ENCODE measurements at places on chromosomes 5 and 9.
A peak's percentile ranks its signal among the peaks of the same experiment; 100 is the strongest.

GRCh38 chr9:100088202-100088601 is 10.6 kb downstream of the ERP44 start:
- DNase-seq, result no peak

- no peak for DNase-seq
Measured at GRCh38 chr5:140186267-140186671, 11.3 kb downstream of the CYSTM1 start.

DNA sequence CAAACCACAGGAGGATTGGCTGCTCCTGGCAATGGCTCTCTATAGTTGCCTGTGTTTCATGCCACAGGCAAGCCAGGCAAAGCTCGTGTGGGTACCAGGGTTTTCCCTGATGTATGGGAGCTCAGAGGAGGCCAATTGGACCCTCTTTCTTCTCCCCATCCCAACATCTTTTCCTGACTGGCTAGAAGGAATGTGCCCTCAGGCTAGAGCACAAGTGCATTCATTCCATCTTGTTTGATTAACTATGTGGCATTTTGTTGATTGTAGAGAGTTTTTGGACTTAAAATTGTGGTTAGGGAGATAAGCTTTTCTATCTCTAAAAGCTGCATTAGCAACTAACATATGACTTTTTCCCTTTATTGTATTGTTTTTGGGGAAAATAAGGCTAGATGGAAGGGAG is 561.3 kb downstream of the PSAT1 start:
- DNase-seq, result no peak

DNA sequence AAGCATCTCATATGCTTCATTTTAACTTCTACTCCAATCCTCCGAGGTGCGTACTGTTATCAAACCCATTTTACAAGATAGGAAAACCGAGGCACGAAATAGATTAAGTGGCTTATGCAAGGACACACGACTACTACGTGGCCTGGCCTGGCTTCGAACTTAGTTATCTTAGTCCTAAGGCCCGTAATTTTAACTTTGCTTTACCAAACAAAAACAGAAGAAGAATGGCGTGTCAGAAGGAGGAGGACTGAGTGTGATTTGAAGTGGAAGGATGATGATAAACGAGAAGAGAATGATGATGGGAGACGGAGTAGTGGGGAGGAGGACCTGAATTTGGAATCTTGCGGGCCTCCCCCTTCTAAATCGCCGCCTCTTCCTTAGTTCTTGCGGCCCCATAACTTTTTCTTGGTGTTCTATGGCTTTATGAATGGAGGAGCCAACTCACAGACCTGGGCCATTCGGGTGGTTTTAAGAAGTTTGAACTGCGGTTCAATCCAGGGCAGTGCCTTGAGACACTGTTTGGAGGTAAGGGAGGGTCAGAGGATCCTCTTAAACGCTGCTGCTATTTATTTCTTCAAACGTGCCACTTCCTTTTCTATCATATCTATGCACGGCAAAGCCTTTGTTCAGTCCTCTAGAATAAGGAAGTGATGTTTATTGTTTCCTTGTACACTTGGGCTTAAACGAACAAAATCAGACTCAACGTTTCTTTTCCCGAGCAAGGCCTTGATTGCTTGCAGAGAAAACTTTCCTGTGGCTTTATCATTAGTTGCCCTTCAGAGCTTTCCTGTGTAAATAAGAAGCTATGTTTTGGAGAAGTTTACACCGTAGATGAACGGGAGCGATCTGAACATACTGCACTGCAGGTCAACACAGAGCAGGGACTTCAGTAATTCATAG is 795 bp downstream of the CNOT8 start:
- no peak for DNase-seq

DNA sequence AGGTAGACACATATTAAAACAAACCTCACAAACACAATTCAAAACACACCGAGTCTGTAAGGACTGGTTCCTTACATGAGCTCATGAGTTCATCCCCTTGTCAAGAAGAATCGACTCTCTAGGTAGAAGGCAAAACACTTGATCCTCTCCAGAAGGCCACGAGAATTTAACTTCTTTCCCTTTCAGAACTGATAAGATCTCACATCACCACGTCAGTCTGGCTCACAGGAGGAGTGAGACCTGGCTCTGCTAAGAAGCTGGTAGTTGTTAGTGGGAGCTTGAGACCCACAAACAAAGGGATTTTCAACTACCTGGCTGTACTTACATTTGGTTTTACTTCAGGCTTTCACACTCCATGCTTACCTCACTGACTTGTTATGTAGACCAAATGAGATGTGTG is 459.2 kb downstream of the ARHGEF28 start:
- DNase-seq, result no peak

GRCh38 chr9:137685035-137685740 is 66.4 kb downstream of the EHMT1 start:
- no peak for DNase-seq

DNA sequence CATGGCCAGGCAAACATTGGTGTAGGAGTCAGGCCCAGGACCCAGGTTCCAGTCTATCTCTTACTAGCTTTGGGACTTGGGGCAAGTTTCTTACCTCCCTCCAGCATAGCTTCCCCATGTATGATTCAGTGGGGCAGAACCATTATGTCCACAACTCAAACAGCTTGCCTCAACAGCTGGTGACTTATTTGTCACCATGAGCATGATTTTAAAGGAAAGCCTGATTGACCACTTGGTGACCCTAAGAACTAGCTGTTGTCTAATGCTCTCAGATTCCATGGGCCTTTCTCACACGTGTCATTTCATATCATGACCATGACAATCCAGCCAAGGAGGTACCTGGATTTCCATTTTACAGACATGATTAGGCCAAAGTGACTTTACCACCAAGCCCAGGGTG is 126.4 kb downstream of the TTLL11 start:
- DNase-seq, result no peak

DNA sequence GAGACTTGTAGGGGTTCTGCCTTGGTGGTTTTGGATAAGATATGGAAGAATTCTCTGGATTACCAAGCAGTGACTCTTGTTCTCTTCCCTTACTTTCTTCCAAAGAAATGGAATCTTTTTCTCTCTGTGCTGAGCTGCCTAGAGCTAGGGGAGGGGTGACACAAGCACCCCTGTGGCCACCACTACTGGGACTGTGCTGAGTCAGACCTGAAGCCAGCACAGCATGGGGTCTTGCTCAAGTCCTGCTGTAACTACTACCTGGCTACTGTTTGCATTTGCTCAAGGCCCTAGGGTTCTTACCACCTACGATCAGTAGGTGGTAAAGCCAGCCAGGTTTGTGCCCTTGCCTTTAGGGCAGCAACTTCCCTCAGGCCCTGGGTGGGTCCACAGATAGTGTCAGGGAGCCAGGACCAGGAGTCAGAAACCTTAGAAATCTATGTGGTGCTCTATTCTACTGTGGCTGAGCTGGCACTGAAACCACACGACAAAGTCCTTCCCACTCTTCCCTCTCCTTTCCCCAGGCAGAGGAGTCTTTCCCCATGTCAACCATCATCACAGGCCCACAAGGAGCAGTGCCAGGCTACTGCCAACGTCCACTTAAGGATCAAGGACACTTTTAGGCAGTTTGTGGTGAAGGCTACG is 53.8 kb downstream of the SREK1 start:
- no peak for DNase-seq

- no peak for DNase-seq
Measured at GRCh38 chr5:176410486-176411180, 5.7 kb downstream of the CLTB start.

DNA sequence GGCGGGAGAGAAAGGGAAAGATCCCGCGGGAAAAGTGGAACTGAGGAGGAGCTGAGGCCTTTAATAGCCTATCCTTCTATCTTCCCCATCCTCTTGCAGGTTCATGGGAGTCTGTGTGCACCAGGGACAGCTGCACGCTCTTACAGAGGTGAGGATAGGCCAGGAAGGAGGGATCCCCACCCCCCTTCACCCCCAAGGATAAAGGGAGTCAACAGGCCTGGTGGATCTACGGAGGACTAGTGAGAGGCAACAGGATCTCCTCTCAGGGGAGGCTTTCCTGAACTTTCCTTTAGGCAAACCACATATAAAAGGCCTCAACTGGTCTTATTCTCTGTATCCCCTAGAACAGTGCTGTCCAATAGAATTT is 1.1 kb downstream of the TESK1 start:
- DNase-seq, result no peak

- DNase-seq, result no peak
Measured at GRCh38 chr5:94276751-94277150, 341.7 kb downstream of the KIAA0825 start.

DNA sequence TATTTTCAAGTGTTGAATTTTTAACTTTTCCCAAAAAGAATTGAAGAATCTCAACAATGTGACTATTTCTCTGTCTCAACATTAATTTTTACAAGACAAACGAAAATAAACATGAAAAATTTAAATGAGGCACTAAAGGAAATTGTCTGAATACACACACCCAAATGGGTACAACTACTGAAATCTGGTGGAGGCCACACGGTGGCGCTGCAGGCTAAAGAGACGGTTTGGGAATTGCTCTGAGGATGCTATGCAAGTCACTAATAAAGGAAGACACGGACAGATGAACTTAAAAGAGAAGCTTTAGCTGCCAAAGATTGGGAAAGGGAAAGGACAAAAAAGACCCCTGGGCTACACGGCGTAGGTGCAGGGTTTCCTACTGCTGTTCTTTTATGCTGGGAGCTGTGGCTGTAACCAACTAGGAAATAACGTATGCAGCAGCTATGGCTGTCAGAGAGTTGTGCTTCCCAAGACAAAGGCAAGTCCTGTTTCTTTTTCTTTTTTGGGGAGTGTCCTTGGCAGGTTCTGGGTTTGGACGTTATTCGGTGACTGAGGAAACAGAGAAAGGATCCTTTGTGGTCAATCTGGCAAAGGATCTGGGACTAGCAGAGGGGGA is at the start of gene PCDHB10:
Gene PCDHB10, plus strand, starts transcription at position 244 of the 616 bp plus-strand sequence. Its CDS starts 200 bp downstream, at position 444.
- DNase-seq, result peak; percentile 45

DNA sequence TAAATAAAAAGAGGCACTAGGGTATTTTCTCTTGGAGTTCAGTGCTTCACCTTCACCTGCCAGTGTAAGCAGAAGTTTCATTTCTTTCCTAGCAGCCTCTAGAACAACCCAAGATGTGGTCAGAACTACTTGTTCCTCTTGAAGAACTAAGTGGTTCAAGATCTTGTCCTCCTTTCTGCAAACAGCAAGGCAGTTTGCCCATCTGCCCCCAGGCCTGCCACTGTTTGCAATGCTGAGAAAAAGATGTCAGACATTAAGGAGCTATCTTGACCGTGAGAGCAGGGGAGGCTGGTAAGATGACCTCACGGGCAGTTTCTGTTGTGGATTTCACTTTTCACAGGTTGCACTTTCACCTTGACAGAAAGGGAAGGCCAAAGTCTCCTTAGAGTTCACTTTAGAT is 52.0 kb upstream of the KLF4 start:
- DNase-seq, result no peak

DNA sequence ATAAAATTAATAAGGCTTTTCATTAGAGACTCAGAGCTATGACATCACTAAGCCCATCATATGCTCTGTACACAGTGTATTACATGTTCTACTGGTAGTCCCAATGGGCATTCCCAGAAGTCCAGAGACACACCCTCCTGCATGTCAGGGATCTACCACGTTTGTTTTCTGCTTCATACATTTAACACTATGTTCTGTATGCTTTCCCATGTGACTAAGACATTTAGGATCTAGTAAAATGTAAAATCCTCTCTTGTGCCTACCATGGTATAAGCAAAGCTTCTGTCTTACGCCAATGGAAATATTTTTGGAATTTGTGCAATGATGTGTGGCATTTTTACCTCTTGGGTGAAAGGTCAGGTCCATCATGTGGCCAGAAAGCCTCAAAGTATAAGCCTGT is 192.4 kb downstream of the ADAMTSL1 start:
- DNase-seq, result no peak

- no peak for DNase-seq
Measured at GRCh38 chr9:76906647-76906975, 697 bp upstream of the PRUNE2 start.

- DNase-seq, result no peak
Measured at GRCh38 chr5:178526773-178527457, 63.3 kb downstream of the COL23A1 start.

DNA sequence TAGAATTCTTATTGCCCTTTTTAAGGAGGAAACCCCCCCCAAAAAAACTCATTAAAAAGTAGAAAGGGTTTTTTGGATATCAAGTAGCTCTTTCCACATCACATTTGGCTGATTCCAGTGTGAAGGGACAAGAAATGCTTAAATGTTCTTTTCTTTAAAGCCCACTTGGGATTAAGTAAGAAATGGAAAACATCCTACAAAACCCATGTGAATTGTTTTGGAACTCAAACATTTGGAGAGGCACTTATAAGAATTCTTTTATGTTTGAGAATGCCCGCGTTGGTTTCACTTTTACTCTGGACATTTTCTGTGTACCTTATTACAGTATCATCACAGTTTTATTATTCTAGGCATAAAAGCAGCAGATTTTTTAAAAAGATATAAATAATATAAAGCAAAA is 301.1 kb upstream of the ACTBL2 start:
- DNase-seq, result no peak

DNA sequence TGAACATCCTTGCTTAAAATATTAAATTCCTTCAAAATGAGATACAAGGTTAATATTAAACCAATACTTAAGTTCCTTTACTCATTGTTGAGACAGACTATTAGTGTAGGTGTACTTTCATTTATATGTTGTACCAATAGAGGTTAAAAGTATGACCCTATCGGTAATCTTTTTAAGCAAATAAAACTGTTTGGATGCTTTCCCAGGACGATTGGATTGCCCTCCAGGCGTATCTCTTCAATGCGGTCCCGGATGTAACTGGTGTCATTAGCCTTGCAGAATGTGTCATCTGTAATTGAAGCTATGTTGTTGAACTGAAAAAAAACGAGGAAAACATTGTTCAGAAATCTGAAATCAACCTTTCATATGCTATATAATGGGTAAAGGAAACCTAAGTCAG is 18.9 kb downstream of the OGN start:
- DNase-seq, result peak; percentile 33

GRCh38 chr9:137521405-137521985 is 28.7 kb downstream of the PNPLA7 start:
- no peak for DNase-seq

- DNase-seq, result no peak
Measured at GRCh38 chr5:134976841-134977240, 9.1 kb downstream of the CATSPER3 start.

DNA sequence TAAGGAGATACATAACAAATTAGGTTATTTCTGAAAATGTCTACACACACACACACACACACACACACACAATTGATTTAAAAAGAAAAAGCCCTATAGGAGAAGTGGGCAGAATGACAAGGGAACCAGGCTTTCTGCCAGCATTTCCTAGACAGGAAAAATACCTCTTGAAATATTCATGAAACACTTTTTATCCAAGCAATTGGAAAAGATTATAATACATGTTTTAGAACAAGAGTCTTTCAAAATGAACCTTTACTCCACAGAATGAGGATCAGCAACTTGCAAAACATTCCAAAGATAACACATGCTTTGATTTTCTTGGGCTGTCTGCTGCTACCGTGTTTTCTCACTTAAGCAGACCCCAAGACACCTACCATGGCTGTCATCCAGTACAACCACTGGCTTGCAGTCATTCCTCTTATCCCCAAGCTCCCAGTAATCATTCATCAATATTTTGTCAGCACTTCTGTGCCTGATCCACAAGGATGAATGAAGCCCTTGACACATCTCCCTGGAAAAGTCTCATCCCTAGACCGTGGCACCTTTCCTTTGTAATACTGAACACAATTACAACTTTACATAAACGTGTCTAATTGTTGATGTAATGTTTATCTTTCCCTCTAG is 717.1 kb upstream of the ZNF608 start:
- no peak for DNase-seq

GRCh38 chr5:168656633-168657032 is 77.5 kb upstream of the PANK3 start:
- DNase-seq, result peak; percentile 47

GRCh38 chr9:129653823-129654553 is 11.5 kb upstream of the PRRX2 start:
- no peak for DNase-seq

GRCh38 chr9:91809581-91810285 is 140.3 kb downstream of the ROR2 start:
- DNase-seq, result no peak
